ENCODE measurements at places on chromosomes 12 and 14. TPM values are rescaled to one million over a fixed set of nuclear protein-coding genes. Genes with fewer than 3 reads are reported as not detected.

DNA sequence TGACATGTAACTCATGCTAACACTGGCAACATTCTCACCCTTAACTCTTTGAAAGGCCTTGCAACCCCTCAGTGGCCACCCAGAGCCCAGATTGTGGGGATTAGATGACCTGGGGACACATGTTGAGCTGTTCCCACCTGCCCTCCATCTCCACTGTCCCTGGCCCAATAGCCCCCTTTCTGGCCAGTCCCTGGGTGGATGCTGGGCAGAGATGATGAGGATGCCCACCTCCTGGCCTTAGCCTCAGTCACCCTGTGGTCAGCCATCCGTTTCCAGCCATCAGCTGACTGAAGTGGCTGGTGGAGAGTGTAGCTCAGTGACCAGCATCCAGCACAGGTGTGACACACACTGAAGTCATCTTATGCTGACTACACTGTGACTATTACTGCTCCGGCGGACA lies 4.7 kb downstream of the ANHX start:
- DNase-seq = no peak

- DNase-seq = no peak
These were observed 51.9 kb upstream of the CISTR start for GRCh38 chr12:53803703-53804102.

DNA sequence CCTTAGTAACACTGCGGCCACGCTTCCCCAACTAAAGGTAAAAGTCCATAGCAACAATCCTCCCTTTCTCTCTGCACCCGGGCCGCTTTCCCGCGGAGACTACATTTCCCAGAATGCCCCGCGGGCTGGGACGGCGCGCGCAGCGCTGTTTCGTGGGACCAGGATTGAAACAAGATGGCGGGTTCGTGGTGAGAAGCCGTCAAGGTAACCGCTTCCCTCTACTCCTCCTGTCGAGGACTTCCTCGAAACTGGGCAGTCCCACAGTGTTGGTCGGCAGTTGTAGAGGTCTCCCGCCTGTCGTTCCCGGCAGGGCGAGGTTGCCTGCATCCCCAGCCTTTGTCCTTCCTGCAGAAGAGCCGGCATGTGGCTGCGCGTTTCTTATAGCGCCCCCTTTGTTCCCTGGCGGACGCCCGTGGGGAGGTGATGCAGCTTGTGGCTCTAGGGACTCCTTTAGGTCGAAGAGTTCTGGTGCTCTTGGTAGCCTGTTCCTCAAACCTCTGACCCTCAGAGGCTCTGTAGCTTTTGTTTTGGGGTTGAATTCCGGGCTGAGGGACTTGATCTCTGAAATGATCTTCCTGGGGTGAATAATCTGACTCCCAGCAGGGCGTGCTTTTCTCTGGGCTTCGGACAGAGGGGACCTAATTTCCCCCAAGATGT lies at the start of gene MRPL42:
MRPL42 (plus strand) TSS at position 164 of the 657 bp plus-strand sequence. CDS start 1,772 bp downstream, outside the sequence.
- DNase-seq = peak; percentile 88

DACT1 gene
- total RNA-seq = 8.2 TPM

PRB2 gene
- total RNA-seq = not detected

GRCh38 chr12:16163146-16163545 lies 114.3 kb downstream of the SLC15A5 start:
- DNase-seq = no peak

OR5AU1 gene
- not detected for total RNA-seq

DNA sequence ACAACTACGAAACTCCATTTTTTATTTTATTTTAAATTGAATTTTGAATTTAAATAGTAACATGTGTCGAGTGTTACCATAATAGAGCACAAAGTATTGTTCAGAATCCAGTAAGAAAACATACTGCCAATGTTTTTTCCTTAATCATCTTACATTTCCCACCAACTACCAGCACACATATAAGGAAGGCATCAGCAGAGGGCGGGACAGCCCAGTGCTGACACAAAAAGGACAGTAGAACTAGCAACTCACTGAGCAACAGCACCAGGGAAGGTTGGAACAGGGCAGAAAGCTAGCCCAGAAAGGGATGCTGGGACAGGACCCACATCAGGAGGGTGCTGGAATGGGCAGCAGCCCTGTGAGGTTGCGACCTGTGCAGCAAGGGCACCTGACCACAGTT lies 43.9 kb downstream of the DICER1 start:
- no peak for DNase-seq

DNA sequence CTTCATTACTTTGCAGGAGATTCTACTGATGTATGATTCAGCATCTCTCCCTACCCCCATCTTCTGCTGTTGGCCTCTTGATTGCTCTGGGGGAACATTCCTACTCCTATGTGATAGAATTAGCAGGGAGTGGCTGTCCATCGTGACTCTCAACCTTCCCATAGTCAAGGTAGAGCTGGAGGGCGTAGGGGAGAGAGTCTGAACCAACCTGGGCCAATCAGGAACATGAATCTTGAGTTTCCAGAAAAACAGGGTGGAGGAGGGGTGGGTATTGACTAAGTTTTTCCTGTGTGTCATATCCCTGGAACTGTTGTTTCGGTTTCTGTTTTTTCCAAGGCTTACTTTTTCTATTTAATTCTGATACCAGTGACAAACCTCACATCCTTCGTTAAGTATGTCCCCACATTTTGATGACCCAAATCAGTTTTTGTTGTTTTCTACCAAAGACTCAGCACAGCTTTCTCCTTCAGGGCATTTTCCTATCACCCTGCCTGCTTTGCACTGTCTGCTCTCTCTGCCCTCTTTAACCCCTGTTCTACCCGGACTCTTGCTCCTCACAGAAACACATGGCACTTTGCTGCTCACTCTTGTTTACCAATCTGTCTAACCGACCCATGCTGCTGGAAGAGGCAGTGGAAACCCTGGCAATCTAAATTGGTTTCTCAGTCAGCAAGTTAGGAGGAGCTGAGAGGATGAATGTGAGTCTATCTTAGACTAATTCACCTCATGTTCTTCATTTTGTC lies 1428.3 kb downstream of the AACS start:
- no peak for DNase-seq

LRIG3 gene
- total RNA-seq = 75.3 TPM

DNA sequence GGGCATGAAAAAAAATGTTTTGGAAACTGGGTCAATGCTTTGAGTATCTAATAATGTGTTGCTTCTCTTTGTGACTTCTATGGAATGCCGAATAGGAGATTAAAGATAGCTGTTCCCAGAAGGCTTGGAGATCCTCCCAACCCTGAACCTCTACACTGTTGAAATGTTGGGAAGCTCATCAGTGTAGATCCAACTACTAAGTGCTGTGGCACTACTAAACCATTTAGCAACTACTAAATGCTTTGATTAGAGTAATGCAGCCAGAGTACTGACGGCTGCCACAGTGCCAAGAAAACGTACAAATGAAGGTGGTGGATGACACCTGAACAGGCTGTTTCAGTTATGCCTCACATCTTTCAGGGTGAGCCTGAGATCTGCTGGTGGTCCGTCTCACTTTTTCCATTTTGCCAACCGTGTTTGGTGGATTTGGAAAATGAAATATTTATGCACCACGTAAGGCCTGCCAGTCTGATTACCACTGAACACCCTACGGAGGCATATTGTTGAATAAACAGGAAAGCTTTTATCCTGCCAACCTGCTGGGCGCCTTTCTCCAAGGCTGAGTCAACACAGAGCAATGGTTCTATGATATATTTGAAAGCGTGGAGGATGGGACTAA lies 938.0 kb upstream of the FLRT2 start:
- DNase-seq = no peak

SPRYD4 gene
- total RNA-seq = 4.6 TPM

- no peak for DNase-seq
These were observed 54.1 kb downstream of the EP400 start for GRCh38 chr12:132003846-132004245.

DNA sequence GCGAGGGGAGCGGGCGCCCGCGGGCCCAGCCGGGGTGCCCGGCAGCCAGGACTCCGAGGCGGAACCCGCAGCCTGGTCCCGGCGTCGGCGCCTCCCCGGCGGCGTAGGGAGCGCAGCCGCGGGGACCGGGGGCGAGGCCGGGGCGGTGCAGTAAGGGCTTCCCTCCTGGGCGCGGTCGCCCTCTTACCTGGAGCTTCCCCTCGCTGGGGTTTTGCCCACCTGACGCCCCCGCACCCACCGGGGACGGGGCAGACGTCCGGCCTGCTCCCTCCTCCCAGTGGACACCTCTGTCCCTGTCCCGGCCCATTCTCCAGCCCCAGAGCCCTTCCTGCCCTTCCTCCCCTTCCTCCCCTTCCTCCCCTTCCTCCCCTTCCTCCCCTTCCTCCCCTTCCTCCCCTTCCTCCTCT lies 413 bp upstream of the TUBA1C start:
- no peak for DNase-seq

GRCh38 chr12:100442403-100442802 lies 31.3 kb upstream of the NR1H4 start:
- DNase-seq = no peak

- DNase-seq = no peak
These were observed 1.4 kb upstream of the P2RX2 start for GRCh38 chr12:132617135-132617701.

- DNase-seq = no peak
These were observed 379.9 kb upstream of the DCN start for GRCh38 chr12:91562476-91562875.

CELA1 gene
- not detected for total RNA-seq

LGR5 gene
- 0.67 TPM for total RNA-seq

SDR9C7 gene
- total RNA-seq = not detected

DNA sequence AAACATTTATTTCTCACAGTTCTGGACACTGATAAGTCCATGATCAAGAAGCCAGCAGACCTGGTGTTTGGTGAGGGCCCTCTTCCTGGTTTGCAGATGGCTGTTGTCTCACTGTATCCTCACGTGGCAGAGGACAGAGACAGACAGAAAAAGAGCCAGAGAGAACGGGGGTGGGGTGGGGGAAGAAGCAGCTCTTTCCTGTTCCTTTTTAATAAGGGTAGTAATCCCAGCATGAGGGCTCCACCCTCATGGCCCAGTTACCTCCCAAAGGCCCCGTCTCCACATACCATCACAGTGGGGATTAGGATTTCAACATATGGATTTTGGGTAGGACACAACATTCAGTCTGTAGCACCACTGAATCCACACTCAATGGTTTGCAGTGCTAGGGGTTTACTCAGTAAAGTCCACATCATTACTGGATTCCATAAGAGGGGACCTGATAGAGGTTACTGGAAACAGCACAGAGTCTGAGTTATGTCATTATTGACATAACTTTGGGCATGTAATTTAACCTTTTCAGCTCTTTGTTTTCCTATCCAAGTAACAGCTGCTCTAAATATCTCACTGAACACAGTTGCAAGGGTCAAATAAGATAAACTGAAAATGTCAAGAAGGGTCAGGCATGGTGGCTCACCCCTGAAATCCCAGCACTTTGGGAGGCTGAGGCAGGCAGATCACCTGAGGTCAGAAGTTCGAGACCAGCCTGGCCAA lies 53.2 kb downstream of the RPAP3 start:
- no peak for DNase-seq

AKAP3 gene
- total RNA-seq = 3.3 TPM

DNA sequence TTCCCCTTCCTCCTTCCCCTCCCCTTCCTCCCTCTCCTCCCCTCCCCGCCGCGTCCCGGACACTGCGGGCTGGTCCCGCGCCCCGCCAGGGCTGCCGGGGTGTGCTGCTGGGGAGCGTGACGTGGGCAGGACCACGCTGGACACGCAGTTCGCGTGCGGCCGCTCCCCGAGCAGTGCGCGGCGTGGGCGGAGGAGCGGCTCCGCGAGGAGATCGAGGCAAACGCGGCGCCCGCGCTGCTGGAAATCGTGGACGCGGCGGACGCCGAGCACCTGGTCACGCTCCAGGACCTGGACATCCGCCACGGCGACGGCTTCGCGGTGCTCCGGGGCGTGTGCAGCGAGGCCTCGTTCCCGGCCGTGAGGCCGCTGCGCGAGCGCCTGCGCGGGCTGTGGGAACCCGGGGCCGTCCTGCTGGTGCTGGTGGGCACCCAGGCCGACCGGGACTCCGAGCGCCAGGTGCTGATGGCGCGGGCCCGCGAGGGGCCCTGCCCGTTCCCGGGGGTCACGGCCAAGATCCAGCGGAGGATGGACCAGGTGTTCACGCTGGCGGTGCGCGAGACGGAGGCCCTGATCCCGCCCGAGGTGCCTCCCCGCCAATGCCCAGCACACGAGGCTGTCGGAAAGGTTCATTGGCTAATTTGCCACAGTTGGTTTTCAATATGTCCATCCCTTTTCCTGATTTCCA lies 84.3 kb downstream of the TNFAIP2 start:
- no peak for DNase-seq

- no peak for DNase-seq
These were observed 1.7 kb downstream of the HECTD1 start for GRCh38 chr14:31205681-31206535.

DNA sequence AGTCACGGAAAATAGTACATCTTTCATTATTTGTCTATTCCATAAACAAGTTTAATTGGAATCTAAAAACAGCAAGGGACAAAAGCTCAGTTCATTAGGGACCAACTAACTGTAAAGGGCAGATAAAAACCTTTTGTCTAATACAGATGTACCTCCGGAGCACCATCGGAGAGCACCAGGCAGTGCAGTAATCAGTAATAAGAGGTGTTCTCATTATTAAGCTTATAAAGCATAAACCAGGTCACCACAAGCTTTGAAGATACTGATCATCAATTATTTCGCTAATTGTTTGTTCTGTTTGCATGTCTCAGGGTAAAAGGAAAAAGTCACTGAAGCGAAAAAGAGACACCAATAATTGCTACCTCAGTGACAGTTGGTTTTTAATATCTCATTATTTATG lies 207.3 kb upstream of the PRKD1 start:
- DNase-seq = no peak

DDHD1 gene
- total RNA-seq = 23.0 TPM

GRCh38 chr12:40907115-40907527 lies 214.9 kb downstream of the CNTN1 start:
- DNase-seq = no peak

- no peak for DNase-seq
These were observed 22.7 kb downstream of the MFAP5 start for GRCh38 chr12:8639936-8640335.

GLIPR1L1 gene
- not detected for total RNA-seq

DNA sequence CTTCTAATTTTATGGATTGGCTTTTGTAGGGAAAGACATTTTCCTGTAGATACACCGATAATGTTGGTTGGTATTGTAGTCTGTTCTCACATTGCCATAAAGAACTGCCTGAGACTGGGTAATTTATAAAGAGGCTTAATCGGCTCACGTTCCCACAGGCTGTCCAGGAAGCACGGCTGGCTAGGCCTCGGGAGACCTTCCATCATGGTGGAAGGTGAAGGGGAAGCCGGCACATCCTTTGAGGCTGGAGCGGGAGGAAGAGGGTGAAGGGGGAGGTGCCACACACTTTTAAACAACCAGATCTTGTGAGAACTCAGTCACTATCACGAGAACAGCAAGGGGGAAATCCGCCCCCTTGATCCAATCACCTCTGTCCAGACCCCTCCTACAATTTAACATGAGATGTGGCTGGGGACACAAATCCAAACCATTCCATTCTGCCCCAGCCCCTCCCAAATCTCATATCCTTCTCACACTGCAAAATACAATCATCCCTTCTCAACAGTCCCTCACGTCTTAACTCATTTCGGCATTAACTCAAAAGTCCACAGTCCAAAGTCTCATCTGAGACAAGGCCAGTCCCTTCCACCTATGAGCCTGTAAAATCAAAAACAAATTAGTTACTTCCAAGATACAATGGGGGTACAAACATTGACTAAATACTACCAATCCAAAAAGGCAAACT lies 66.7 kb upstream of the EIF5 start:
- DNase-seq = no peak

OR6C4 gene
- total RNA-seq = not detected

- no peak for DNase-seq
These were observed 20.3 kb upstream of the SYCP3 start for GRCh38 chr12:101759396-101760047.
